Left hindlimb (tissue), 1 donor: ENCODE measurements at places on chromosomes 5 and 9.

DNA sequence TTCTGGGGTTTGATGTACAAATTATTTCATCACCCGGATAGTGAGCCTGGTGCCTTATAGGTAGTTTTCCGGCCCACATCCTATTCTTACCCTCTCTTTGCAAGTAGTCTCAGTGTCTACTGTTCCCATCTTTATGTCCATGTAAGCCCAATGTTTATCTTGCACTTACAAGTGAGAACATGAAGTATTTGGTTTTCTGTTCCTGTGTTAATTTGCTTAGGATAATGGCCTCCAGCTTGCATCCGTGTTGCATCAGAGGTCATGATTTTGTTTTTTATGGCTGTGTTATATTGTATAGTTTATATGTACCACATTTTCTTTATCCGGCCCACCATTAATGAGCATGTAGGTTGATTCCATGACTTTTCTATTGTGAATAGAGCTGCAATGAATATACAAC is 136.5 kb downstream of the PRR16 start:
- no peak for DNase-seq

DNA sequence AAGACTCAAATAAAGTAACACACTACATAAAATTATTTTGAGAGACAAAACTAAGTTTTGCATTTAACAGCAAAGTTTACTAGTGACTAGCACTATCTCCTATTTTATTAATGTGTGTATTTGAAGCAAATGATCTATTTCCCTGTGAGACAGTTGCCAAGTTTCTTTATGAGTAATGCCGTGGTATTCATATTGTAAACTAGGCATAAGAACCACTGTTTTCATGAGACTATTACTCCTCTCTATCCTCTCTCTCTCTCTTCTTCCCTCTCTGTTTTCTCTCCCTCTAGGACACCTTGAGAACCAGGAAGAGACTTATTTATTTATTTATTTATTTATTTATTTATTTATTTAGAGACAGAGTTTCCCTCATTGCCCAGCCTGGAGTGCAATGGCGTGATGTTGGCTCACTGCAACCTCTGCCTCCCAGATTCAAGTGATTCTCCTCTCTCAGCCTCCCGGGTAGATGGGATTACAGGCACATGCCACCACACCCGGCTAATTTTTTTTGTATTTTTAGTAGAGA is 61.1 kb downstream of the MLANA start:
- DNase-seq, result no peak

DNA sequence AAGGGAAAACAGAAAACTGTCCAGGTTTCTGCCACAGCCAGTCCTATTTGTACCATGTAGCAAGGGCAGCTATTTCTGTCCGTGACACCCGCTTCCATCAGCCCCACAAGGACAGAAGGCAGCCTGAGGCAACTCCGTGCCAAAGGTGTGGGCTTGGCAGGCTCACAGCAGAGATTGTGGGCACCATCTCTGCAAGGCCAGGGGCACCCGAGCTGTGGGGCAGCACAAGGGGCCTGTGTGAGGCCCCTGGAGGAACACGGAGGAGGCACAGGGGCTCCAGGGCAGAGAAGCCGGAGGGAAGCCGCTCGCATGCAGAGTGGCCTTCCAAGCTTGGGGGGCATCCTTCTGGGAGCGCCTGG is 43.5 kb downstream of the COL23A1 start:
- DNase-seq, result no peak

- DNase-seq, result no peak
Observed at GRCh38 chr9:31188496-31188895, 1195.9 kb upstream of the ACO1 start.

GRCh38 chr9:37324691-37325490 is 97.6 kb upstream of the GRHPR start:
- DNase-seq, result no peak

GRCh38 chr5:141486091-141486490 is 1.3 kb downstream of the PCDHGC4 start:
- no peak for DNase-seq

GRCh38 chr9:71504636-71505035 is 263.7 kb downstream of the CEMIP2 start:
- DNase-seq, result no peak

DNA sequence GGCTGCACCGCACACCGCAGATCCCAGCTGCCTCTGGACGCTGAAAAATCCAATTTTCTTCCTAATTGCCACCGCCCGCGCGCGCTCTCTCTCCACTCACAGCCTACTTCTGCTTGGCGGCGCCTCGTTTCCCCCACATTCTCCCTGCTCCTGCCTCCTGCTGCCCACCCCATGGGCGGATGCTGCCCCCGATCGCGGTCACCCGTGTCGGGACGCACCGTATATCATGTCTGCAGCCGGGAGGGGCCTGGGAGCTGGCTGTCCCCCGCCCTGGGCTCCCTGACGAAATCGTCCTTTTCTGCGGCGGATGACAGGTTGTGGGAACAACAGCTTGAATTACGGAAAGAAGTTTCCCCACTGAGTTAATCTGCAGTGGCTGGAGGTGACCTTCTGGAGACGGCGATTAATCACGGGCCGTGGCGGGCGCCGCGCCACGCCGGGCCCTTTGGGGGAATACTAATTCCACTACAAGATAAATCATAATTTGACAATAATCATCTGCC is 36.3 kb upstream of the PSD2 start:
- DNase-seq, result peak; percentile 29
